Lower leg skin (tissue), 4 donors: ENCODE measurements at places on chromosomes 7 and 10.

DNA sequence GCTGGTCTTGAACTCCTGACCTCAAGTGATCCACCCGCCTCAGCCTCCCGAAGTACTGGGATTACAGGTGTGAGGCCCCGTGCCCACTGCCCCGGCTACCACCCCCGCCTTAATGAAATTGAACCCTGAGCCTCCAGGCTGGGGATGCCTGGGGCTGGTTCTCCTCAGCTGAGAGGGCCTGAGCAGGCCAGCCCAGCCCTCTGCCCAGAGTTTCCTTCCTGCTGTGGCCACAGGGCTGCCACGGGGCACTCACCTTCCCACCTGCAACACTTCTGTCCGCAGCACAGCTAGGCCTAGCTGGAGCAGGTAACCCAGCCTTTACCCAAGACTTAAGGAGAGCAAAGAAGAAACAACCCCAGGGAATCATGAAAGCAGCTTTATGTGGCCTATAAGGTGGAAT, 78.1 kb upstream of the ANLN start:
- no peak for DNase-seq

DNA sequence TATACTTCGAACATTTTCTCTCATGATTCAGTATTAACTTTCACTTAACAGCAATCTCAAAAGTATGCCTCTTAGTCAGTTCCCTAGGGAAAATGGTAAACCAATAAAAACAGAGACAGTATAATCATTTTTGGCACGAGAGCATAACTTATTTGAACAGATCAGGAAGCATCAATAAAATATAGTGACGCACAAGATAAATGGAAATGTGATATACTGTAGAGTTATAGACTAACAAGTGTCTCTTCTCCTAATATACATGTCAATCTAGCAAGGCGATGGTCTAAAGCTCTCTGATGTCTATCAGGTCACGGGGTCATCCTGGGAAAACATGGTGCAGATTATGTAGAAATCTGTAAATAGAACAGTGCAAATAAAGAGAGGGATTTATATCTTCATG, 131.6 kb downstream of the HGF start:
- DNase-seq, result no peak

DNA sequence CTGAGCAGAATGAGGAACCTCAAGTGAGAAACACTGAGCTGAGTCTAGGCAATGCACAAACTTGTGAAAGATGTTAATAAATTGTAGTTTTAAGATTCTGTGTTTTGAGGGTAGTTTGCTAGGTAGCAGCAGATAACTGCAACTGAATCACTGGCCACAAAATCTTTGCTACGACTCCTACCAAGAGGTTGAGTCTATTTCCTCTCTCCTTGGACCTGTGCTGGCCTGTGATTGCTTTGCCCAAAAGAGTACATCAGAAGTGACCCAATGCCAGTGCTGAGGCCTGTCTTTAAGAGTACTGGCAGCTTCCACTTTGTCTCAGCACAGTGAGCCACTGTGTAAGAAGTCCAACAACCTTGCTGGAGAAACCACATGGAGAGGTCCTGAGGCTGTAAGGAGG, 11.9 kb upstream of the TSPAN13 start:
- no peak for DNase-seq

GRCh38 chr10:33229252-33229948, 105.1 kb downstream of the NRP1 start:
- DNase-seq, result no peak

GRCh38 chr10:123807444-123808035, 84.1 kb downstream of the CPXM2 start:
- DNase-seq, result no peak

DNA sequence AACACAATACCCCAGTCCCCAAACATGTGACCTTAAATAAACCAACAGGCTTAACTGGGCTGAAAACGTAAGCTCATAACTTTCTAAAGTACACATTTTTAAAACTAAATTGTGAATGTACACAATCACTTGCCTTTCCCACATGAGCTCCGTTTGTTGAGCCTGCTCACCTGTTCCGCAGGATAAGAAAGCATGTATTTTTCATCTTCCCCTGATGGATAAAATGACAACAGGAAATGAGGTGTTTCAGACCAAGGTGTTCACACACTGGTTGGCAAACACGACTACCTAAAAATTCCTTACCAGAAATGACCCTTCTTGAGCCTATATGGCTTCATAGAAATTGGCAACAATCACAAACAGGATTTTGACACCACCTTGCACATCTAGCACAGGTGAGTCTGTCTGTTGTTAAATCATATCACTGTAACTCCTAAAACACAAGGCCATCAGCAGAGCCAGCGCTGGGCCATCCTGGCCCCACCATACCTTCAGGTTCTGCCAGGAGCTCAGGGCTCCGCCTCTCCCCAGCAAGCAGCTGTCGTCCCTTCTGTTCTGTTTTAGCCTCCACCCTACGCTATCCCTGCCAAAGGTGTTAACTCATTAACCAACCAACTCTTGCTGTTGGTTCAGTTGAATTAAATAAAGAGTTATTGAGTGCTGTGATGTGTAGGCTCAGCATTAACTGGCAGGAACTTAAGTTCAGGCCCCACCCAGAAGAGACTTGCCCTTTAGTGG, 73.6 kb upstream of the RNF32 start:
- DNase-seq, result no peak

GRCh38 chr7:156479596-156479995, 161.0 kb upstream of the RNF32 start:
- no peak for DNase-seq

GRCh38 chr7:148021507-148022045, 569.0 kb upstream of the C7orf33 start:
- no peak for DNase-seq

DNA sequence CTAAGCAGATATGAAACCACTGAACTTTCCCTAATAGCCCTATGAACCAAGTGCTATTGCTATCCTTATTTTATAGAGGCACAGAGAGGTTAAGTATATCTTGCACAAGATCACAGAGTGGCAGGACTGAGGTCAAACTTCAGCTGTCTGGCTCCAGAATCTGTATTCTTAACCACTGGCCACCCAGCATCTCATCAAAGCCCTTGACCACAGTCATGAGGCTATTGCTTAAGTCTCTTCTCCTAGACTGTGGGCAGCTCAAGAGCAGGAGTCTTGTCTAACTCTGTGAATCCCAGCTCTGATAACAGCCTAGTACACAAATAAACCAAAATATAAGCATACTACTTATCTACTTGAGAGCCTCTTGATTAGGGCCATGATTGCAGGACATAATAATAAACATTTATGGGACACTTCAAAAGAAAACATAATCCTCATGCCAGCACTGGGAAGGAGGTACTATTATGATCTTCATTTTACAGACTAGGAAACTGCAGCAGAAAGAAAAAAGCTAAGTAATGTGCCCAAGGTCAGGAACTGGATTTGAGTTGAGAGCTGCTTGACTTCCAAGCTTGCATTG, 22.4 kb upstream of the SMC3 start:
- DNase-seq, result no peak

- DNase-seq, result no peak
These were observed 132.3 kb upstream of the CDK1 start for GRCh38 chr10:60645980-60646379.

GRCh38 chr7:7769710-7770627, 51.6 kb upstream of the RPA3 start:
- no peak for DNase-seq

GRCh38 chr10:102316421-102316820, 71.1 kb downstream of the GBF1 start:
- no peak for DNase-seq

GRCh38 chr10:101959346-101959916, 96.5 kb downstream of the ARMH3 start:
- DNase-seq, result no peak

- DNase-seq, result no peak
These were observed 52.5 kb upstream of the VKORC1L1 start for GRCh38 chr7:65820287-65820950.

DNA sequence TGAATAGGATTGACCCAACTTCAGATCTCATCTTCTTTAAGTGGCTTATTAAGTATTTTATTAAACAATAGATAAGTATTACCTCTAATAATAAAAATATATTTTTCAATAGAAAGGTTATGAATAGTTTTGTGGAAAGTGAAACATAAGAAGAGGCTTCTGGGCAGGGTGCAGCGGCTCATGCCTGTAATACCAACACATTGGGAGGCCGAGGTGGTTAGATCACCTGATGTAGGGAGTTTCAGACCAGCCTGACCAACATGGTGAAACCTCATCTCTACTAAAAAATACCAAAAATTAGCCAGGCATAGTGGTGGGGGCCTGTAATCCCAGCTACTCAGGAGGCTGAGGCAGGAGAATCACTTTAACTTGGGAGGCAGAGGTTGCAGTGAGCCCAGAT, 26.5 kb downstream of the GPR85 start:
- no peak for DNase-seq

GRCh38 chr7:52565974-52566373, 469.5 kb upstream of the POM121L12 start:
- DNase-seq, result no peak

GRCh38 chr10:34184397-34184796, 630.7 kb downstream of the PARD3 start:
- no peak for DNase-seq
